ENCODE measurements at places on chromosomes 1 and 21.
A peak's percentile ranks its signal among the peaks of the same experiment; 100 is the strongest.

- no peak for DNase-seq
These were observed 66.4 kb downstream of the DAB1 start for GRCh38 chr1:57357462-57357861.

GRCh38 chr1:36153476-36153875, 2.5 kb upstream of the MAP7D1 start:
- DNase-seq, result no peak

DNA sequence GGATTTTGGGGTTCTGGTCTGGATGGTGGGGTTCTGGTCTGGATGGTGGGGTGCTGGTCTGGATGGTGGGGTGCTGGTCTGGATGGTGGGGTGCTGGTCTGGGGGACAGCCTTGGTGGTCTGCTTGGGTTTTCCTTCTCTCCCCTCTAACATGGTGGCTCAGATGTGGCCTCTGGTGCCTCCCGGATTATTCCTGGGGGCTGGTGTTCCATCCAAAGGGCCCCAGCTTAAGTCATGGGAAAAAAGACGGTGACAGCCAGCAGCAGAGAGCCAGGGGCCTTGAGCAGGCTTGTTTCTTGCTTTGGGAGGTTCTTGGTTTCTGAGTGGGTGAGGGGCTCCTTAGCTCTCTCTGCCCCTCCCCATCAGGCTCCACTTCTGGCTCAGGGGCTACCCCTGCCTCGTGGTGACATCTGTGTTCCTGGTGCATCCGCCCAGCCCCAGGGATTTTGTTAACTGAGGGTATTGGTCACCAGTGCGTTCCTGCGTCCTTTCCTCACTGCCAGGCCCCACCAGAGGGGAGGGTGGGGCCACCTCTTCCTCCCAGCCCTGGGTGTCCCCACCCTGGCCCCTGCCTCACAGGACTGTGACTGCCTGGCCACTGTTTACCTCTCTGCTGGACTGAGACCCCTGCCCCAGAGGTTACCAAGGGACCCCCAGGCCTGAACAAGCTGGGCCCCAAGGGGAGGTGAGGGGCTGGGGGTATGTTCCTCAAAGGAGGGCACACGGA, 43.2 kb upstream of the ACTRT2 start:
- no peak for DNase-seq

GRCh38 chr1:156895927-156896326, 2.4 kb downstream of the PEAR1 start:
- DNase-seq, result no peak

DNA sequence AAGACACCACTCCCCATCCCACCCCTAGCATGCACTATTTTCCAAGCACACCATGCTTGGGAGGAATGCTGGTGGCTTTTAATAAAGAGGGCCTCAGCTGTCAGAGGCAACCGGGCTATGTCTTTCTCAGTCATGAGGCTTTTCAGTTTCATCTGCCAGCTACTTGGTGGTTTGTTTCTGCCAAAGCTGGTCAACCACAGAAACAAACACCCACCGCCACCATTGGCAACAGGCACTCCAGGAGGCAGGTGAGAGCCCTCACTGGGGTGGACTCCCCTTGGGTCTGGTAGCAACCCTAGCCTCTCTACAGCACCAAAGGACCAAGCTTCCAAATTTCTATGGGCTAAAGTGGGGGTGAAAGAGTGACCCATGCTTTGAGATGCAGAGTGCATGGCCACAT, 54.3 kb upstream of the CD1D start:
- DNase-seq, result no peak

DNA sequence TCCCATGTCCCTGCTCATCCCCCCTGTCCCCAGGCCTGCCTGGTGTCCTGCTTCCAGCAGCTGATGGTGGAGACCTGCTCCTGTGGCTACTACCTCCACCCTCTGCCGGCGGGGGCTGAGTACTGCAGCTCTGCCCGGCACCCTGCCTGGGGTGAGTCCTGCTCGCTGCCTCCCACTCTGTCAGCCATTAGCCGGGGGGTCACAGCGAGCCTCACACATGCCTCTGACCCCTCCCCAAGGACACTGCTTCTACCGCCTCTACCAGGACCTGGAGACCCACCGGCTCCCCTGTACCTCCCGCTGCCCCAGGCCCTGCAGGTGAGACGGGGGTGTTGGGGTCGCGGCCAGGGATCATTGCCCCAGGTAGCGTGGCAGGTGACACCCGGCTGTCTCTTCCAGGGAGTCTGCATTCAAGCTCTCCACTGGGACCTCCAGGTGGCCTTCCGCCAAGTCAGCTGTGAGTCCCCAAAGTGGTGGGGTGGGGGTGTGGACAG, 10.0 kb downstream of the SCNN1D start:
- DNase-seq, result peak; percentile 32

- DNase-seq, result no peak
These were observed 97.3 kb downstream of the USP25 start for GRCh38 chr21:15826908-15827601.

DNA sequence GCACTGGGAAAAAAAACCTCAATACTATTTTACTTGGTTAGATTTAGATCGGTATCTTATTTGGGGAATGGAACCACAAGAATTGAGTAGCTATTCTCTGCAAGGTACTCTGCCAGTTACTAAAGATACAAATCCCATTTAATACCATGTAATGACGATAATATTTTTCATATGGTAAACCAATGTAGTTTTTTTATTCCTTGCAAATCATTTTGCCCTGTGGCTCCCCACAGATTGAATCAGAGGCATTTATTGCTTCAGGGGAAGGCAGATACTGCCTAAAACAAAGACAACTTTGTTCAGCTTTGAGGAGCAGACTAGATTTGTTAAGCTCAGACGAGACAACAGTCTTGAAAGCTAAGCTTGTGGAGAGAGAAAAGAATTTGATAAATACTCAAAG, 226.7 kb upstream of the RUNX1 start:
- DNase-seq, result no peak

DNA sequence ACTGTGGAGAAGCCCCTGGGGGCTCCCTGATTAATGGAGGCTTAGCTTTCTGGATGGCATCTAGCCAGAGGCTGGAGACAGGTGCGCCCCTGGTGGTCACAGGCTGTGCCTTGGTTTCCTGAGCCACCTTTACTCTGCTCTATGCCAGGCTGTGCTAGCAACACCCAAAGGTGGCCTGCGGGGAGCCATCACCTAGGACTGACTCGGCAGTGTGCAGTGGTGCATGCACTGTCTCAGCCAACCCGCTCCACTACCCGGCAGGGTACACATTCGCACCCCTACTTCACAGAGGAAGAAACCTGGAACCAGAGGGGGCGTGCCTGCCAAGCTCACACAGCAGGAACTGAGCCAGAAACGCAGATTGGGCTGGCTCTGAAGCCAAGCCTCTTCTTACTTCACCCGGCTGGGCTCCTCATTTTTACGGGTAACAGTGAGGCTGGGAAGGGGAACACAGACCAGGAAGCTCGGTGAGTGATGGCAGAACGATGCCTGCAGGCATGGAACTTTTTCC, 24.8 kb downstream of the PCSK9 start:
- no peak for DNase-seq

- no peak for DNase-seq
These were observed 27.0 kb upstream of the LYPD8 start for GRCh38 chr1:248782416-248783141.

- DNase-seq, result peak; percentile 88
These were observed 43.8 kb downstream of the CAPN2 start for GRCh38 chr1:223755992-223756775.

- DNase-seq, result no peak
These were observed 9.8 kb upstream of the SSX2IP start for GRCh38 chr1:84700070-84700469.

DNA sequence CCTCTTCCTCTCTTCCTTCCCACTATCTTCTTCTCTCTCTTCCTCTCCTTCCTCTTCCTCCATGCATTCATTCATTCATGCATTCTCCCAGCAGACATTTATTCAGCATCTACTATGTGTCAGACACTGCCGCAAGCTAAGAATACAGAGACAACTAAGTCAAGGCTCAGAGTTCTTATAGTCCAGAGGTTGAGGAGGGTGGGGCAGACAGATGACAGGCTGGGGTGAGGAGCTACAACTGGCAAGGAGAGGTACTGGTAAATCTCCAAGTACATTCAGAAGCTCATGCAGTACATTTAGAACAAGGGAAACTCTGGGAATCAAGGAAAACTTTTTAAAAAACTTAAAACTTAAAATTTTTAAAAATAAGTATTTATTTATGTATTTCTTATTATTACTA, 56.4 kb upstream of the FMOD start:
- DNase-seq, result no peak

GRCh38 chr21:45103971-45104520, 29.7 kb downstream of the ADARB1 start:
- DNase-seq, result no peak

GRCh38 chr1:236052232-236052993, 12.5 kb downstream of the NID1 start:
- DNase-seq, result no peak

DNA sequence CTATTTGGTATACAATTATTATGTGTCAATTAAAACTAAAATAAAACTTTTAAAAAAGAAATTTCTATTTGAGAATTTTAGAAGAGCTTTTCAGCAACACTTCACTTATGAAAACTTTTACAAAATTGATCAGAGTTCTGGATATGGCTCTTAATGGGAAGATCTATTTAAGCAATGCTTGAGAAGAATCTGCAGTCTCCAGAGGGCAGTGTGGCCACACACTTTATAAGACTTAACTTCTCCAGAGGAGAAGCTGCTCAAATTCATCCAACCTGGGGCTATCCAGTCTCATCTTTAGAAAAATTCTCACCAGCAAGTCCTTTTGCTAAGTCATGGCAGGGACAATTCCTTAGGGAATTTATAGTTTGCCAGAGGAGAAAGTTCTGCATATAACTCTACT, 25.2 kb upstream of the AGO1 start:
- no peak for DNase-seq

- no peak for DNase-seq
These were observed 43.9 kb upstream of the SAMSN1 start for GRCh38 chr21:14589855-14590563.

DNA sequence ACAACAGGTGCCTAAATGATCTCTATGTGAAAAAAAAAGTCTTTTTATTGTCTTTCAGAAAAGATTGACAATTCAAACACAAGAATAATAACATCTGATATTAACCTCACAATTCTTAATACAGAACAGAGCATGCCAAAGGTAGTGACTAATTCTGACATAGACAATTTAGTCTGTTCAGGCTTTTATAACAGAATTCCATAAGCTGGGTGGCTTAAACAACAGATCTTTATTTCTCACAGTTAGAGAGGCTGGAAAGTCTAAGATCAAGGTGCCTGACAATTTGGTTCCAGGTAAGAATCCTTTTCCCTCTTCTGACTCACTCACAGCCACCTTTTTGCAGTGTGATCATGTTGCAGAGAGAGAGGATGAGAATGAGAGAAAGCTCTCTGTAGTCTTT, 27.0 kb downstream of the DPYD start:
- no peak for DNase-seq

Data from head of caudate nucleus (tissue), 42 donors.